ENCODE measurements at places on chromosomes 16 and 17.

DNA sequence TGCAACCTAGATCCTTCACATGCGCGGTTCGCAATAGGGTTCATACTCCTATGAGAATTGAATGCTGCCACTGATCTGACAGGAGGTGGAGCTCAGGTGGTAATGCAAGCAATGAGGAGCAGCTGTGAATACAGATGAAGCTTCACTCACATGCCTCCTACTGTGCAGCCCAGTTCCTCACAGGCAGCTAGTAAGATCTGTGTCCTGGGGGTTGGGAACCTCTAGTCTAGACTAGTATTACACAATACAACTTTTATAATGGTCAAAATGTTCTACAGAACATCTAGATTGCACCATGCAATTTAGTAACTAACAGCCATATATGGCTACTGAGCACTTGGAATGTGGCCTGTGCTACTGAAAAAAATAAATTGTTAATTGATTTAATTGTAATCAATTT is 26.7 kb downstream of the ABCA5 start:
- DNase-seq = peak; percentile 9

DNA sequence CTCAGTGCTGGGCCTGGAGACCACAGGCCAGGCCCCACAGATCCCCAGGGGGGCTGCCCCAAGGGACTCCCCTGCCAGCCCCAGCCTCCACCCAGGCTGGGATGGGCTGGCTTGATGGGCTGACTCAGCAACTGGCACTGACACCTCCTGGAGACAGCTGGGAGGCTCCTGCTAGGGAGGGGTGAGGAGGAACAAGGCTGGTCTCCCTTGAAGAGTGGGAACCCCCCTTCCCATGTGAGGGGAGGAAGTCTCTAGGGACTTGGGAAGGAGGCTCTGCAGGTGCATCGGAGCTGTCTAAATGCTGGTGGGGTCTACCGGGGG is 10.4 kb downstream of the NHERF1 start:
- DNase-seq = no peak

DNA sequence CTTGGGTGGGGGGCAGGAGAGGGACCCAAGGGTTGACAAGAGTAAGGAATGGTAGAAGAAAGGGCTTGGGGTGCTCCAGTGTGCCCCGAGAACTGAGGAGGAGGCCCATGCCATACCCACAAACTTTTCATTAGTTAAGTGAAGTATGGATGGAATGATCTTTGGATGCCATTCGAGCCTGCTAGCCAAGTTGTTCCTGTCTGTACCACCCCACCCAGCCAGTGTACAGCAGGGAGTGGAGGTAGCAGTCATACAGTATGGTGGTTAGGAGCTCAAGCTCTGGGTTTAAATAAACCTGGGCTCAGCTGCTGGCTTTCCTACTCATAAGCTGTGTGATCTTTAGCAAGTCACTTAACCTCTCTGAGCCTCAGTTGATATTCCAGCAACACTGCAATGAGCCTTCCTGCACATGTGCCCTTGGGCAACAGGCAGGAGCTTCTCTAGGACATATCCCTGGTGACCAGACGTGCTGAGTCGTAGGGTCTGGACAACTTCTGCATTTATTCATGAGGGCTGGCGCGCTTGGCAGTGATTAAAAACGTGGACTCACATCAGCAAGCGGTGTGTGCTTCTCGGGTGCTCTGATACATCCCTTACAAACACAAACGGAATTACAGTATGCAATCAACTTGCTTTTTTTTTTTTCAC is 22.9 kb downstream of the ITPRIPL2 start:
- peak; percentile 52 for DNase-seq

GRCh38 chr16:67022531-67023214 is 6.3 kb upstream of the CBFB start:
- peak; percentile 62 for DNase-seq

GRCh38 chr16:85199069-85199725 is 86.9 kb upstream of the CIBAR2 start:
- DNase-seq = peak; percentile 84

GRCh38 chr17:78431692-78431958 is 53.2 kb downstream of the PGS1 start:
- DNase-seq = no peak

GRCh38 chr17:40311575-40311974 is 2.6 kb downstream of the RARA start:
- DNase-seq = peak; percentile 66

DNA sequence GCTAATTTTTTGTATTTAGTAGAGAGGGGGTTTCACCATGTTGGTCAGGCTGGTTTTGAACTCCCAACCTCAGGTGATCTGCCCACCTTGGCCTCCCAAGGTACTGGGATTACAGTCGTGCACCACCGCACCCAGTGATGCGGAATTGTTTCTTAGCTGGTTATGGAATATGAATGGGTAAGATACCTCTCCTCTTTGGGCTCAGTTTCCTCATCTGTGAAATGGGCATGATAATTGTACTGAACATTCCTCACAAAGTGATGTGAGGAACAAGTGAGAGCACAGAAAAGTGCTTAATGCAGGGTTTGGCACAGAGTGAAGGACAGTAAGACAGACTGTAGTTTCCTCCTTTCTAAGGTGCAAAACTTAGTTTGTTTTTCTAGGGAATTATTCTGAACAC is 31.0 kb upstream of the NFAT5 start:
- no peak for DNase-seq
